ENCODE measurements at places on chromosomes 1 and 21. TPM values are rescaled to one million over a fixed set of nuclear protein-coding genes. Genes with fewer than 3 reads are reported as not detected.

GRCh38 chr1:85582687-85583591, 2.4 kb downstream of the CCN1 start:
- H3K27ac ChIP-seq: peak overlapping the region; percentile 99
- peak overlapping the region; percentile 93 for H3K4me3 ChIP-seq
- H3K27me3 ChIP-seq: no peaks in the 10 kb centered on the region
- peaks cover 28% of the 10 kb centered on the region for H3K36me3 ChIP-seq

DNA sequence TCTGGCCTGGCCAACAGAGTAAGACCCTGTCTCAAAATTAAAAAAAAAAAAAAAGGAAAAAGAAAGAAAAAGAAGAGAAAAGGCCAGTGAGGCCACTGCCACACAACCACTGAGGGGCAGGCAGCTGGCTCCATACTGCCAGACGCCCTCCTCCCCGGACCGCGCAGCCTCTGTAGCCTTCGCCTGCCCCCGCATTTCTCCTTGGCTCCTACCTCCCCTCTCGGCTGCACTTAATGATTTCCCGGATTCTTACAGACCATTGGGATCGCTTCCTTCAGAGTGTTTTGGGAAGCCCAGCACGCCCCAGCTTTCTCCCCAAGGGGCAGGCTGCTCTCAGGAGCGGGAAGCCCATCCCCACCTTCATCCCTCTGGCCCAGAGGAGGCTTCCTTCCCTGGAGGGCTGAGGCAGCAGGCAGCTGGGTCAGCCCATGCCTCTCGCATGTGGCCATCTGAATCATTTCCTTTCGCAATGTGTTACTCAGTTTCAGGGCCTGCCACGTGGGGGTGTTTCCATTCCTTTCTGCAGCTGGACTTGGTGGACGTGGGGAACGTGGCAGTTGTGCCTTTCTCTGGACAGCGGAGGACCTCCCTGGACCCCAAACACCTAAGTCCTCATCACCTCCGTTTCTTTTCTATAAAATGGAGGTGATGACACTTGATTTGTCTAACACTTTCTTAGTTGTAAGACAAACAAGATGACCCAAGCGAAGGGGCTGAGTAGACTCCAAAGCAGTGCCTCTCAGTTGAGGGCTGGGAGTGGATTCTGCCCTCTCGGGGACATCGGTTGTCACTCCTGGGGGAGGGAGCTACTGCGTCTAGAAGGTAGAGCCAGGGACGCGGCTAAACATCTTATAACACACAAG, 2.3 kb downstream of the SLC2A5 start:
- H3K4me3 ChIP-seq: no peak overlapping the region
- H3K36me3 ChIP-seq: peaks cover 1% of the 10 kb centered on the region
- H3K4me1 ChIP-seq: peaks cover 31% of the 10 kb centered on the region
- peaks cover 6% of the 10 kb centered on the region for H3K27me3 ChIP-seq
- H3K27ac ChIP-seq: peak overlapping the region; percentile 70
- DNase-seq: no peak

DNA sequence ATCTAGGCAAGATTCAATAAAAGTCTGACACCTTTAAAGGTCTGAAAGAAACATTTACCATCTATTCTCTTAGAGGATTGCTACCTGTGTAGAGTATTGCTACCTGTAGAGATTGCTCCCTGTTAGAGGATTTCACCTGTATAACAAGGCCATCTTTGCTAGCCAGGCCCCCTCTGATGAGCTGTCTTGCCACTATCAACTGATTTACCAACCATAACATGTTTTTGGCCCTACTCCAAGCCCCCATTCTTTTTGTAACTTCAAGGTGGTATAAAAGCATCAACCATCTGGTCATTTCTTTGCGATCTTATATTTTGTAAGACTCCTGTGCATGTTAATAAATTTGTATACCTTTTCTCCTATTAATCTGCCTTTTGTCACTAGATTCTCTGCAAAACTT, 424.7 kb upstream of the CAMK1G start:
- H3K4me1 ChIP-seq: no peaks in the 10 kb centered on the region
- no peak overlapping the region for H3K27ac ChIP-seq
- H3K36me3 ChIP-seq: no peaks in the 10 kb centered on the region
- H3K4me3 ChIP-seq: no peak overlapping the region
- DNase-seq: no peak

- H3K27me3 ChIP-seq: no peaks in the 10 kb centered on the region
- peaks cover 9% of the 10 kb centered on the region for H3K36me3 ChIP-seq
- no peak for DNase-seq
These were observed 49.2 kb downstream of the ENAH start for GRCh38 chr1:225603538-225604354.

GRCh38 chr1:38053416-38054091, 7.0 kb upstream of the POU3F1 start:
- no peak overlapping the region for H3K27ac ChIP-seq
- no peak for DNase-seq
- no peaks in the 10 kb centered on the region for H3K36me3 ChIP-seq

DNA sequence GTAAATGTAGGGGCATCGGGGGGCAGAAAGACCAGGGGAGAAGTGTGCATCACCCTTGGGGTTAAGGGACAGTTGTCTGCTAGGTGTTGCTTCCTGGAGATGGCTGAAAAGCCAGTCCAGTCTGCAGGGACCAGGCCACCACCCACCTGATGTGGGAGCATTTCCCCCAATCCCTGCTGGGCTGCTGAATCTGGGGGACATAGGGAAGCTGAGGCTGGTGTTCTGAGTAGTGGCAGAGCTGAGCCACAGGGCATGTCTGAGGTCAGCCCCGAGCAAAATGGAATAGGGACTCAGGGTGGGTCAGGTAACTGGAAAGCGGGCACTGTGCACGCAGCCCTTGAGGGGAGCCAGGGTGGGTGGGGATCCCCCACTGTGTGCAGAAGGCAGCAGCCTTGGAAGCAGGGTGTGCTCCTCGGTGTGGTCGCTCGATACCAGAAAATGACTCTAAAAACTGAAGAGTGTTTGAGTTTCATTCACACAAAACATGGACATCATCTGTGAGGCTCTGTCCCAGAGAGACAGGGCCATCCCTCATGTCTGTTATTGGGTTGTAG, 2.4 kb upstream of the CCNL2 start:
- H3K27me3 ChIP-seq: no peaks in the 10 kb centered on the region
- no peak overlapping the region for H3K4me3 ChIP-seq
- peaks cover 22% of the 10 kb centered on the region for H3K36me3 ChIP-seq

DNA sequence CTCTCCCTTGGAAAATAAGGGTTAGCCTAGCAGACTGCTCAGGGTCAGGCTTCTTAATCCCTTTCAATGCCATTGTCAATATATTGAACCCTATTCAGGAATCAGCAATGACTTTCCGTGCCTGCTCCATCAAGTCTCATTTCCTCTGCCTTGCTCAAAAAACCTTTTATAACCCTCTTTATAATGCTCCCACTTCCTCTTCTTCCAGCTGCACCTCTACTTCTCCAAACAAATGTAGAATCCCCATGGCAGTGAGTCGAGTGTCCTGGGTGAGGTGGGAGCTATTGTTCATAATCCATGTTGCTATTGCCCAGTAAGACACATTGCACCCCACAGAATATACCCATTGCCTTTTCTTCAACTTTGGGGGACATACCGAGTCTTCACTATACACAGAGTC, 58.6 kb downstream of the OLIG1 start:
- H3K27ac ChIP-seq: no peak overlapping the region
- peaks cover 43% of the 10 kb centered on the region for H3K27me3 ChIP-seq
- H3K36me3 ChIP-seq: no peaks in the 10 kb centered on the region
- no peak for DNase-seq
- peaks cover 7% of the 10 kb centered on the region for H3K4me1 ChIP-seq
- no peak overlapping the region for H3K4me3 ChIP-seq

The APOBEC4 gene
- not detected for total RNA-seq

DNA sequence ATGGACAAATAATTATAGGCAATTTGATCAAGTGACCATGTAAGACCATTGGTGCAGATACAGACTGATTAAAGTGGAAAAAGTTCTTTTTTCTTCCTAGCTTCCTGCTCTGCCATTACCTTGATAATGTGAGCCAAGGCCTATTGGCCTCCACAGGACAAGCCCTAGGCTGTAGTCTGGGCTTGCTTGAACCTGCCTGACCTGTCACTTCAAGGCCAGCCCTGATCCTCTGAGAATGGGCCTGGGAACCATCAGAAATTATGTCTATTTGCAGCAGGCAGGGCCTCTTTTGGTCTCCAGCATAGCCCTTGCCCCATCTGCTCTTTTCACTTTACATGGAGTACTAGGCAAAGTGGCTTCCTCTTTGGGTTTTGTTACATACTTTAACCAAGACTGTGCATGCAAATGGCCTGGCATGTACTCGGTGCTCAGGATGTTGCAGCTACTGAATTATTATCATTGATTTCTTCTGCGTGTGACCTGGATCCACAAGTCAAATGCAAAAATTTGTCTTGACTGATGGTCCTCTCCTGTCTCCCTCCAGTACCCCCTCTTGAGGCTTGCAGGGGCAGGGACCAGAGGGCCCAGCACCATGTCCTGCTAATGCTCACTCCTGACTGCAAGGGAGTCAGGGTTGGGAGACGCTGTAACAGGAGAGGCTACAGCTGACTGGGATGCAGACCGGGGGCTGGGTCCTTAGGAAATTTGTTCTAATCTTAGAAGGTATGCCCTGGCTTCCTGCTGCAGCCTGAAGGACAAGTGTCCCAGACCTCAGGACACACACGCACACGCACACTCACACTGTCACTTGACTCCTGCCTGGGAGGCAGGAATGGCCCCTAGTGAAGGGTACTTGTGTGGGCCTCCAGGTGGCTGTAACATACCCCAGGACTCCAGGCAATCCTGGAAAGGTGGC, 39.4 kb downstream of the RCSD1 start:
- no peak overlapping the region for H3K4me3 ChIP-seq
- peaks cover 4% of the 10 kb centered on the region for H3K27me3 ChIP-seq
- H3K4me1 ChIP-seq: peaks cover 26% of the 10 kb centered on the region

The C1orf74 gene
- 1.4 TPM for total RNA-seq

GRCh38 chr1:62840555-62840954, 56.6 kb downstream of the ATG4C start:
- no peaks in the 10 kb centered on the region for H3K27me3 ChIP-seq
- H3K4me1 ChIP-seq: no peaks in the 10 kb centered on the region
- DNase-seq: no peak

The PDZK1IP1 gene
- not detected for total RNA-seq

Data from chondrocyte (in vitro differentiated cells).